T-cell (primary cell): ENCODE measurements at places on chromosomes 3 and 15. TPM values are rescaled to one million over a fixed set of nuclear protein-coding genes. Genes with fewer than 3 reads are reported as not detected.

ETV5 gene
- total RNA-seq: 0.35 TPM

GRCh38 chr3:193343726-193344222 is 34.8 kb downstream of the ATP13A5 start:
- DNase-seq: no peak

GRCh38 chr3:187242900-187243299 is 45.6 kb downstream of the RTP1 start:
- no peak for DNase-seq

DNA sequence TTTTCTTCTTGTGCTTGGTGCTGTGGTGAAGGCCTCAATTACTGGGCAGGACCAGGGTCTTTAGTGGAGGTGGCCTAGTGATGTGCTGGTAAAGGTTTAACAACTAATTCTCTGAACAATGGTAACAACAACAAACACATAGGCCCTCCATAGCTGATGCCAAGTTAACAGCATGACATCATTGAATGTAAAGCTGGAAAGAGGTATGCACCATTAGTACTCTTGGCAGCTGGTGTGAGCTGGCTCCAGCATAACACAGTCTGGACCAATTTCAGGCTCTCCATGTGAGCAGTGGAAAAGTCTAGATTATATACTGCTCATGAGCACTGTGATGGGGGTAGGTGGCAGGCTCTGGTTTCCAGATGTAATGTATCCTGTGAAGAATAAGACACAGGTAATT is 61.8 kb downstream of the SLC7A14 start:
- DNase-seq: no peak
